NCI-H1105 (cell line): ENCODE measurements at places on chromosomes 1 and 21.

GRCh38 chr1:246254854-246255253 lies 252.2 kb downstream of the SMYD3 start:
- DNase-seq: no peak

DNA sequence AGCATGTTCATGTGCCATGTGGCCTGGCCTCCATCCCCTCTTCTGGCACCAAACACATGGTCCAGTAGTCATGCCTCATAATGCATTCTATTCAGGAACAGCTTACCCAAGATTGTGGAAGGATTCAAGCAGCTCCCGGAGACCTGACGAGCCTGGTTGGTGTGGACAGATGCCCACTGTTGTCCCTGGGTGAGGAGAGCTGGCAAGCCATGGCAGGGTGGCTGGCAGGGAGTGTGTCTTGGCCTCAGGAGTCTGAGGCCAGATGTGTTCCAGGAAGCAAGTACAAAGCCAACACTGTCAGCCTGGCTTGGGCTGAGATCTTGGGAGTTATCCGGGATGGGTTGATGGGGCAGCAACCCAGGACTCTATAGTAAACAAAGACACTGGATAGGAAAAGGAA lies 7.3 kb upstream of the FABP3 start:
- DNase-seq: no peak

DNA sequence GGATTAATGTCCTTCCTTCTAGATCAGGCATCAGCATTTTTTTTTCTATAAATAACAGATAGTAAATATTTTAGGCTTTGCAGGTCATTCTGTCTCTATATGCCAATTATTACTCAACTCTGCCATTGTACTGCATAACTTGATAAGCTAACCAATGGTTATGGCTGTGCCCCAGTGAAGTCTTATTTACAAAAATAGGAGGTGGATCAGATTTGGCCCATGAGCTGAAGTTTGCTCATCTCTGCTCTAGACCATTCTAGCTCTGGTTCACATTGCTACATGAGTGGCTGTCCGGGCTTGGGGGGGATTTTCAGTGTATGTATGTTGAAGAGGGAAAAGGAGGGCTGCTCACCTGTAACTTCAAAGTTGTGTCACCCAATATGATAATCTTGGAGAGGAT lies 10.1 kb downstream of the RAB7B start:
- no peak for DNase-seq

- DNase-seq: no peak
These were observed 6.5 kb upstream of the FGGY start for GRCh38 chr1:59290193-59290949.

DNA sequence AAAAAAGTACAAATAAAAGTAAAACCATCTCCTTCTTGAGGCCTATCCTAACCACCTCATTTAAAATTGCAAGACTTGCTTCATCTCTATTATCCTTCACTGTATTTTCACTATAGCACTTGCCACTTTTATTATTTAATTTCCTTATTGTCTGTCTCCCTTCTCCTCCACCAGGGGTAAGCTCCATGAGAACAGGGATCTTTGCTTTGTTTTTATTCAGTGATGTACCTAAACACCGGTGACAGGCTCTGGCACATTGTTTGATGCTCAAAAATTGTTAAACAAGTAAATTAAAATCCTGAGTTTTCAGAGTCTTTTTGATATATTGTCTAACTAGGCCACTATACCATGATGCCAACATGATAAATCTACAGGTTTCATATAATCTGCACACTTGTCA lies 17.2 kb upstream of the SPEN start:
- DNase-seq: no peak

- DNase-seq: no peak
These were observed 79.0 kb upstream of the SYT6 start for GRCh38 chr1:114232691-114233090.

GRCh38 chr1:96979304-96980268 lies 258.0 kb downstream of the PTBP2 start:
- DNase-seq: peak; percentile 88

GRCh38 chr1:10510520-10511493 lies 36.1 kb downstream of the PEX14 start:
- DNase-seq: no peak

GRCh38 chr1:26771643-26772321 lies 16.0 kb upstream of the PIGV start:
- DNase-seq: no peak

GRCh38 chr21:26782331-26782730 lies 62.9 kb downstream of the ADAMTS1 start:
- DNase-seq: no peak

GRCh38 chr1:50661626-50662025 lies 238.4 kb upstream of the DMRTA2 start:
- no peak for DNase-seq

DNA sequence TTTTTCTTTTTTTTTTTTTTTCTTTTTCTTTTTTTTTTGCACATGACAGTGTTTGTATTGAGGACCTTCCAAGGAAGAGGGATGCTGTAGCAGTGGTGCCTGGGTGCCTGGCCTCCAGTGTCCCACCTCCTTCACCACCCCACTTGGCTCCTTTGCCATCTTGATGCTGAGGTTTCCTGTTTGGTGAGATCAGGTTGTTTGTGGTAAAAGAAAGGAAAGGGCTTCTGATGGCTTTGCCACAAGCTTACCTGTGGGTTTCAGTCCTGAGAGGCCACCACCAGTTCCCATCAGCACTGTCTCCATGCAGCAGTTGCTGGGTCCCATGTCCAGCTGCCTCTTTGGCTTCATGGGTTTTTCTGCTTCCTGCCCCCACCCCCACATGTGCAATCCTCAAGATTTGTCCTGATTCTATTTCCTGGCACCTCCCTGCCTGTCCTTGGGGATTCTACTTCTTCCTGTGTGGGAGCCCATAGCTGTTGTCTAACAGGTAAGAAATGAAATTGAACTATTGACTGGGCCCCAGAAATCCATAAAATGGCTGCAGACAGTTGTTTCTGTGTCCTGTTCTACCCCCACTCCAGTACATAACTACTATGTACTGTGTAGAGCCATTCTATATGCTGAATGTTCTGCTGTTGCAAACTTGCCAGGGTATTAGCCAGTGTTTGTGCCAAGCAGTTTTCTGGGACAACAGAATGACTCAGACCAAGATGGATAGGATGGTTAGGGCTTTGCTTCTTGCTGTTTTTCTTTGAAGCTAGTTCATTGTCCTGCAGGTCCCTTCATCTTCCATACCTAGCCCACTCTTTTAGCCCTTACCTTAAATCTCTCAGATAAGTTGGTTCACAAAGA lies 4.2 kb upstream of the CCDC28B start:
- DNase-seq: no peak

DNA sequence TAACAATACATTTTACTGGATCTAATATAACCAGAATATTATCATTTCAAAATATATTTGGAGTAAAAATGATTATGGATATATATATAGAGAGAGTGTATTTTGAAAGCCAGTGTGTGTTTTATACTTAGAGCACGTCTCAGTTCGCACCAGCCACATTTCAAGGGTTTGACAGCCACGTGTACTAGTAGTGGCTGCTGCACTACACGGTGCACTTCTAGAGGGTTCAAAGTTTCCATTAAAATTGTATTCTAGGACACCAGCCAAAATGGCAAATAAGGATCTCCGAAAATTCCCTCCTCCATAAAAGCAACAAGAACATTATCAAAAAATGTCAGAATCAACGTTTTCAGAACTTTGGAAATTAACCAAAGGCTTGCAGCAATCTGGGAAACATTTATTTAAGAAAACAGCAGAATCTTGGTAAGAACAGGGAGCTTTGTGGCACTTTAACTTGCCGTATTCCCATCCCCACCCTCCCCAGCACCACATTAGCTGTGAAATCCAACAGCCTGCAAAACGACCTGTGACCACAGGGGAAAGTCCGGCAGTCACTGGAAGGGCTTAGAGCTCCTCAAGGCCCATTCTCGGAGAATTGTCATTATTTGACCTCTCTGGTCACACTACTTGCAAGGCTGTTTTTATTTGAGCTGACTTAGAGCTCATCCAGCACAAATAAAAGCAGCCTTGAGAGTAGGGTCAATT lies 33.5 kb upstream of the MRPS6 start:
- no peak for DNase-seq

GRCh38 chr1:199550199-199551065 lies 477.1 kb upstream of the NR5A2 start:
- no peak for DNase-seq

DNA sequence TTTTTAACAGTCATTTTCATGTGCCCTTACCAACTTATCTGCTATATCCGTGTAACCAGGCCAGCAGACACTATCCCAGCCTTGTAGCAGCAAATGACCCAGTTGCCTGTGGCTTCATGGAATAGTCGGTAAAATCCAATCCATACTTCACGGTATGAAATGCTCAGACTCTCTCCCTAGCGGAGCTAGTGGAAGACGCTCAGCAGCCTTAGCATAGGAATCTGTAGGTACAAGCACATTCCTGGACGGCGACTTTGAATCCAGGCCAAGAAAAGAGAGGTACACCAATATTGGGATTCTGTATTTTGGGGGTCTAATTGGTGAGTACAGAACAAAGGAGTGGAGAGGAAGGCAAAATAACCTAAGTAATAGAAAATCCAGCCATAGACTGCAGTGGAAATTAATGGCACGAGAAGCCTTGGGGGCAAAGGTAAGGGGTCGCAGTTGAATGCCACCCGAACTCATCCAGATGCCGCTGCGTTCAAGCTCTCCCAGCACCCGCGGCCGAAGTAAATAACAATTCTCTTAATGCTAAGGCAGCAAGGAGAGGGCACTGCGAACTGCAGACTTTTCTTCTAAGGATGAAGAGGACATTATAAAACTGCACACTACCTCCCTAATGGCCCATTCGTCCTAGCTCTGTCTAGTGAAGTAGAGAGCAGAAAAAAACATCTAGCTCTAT lies 17.7 kb upstream of the TBX15 start:
- no peak for DNase-seq

DNA sequence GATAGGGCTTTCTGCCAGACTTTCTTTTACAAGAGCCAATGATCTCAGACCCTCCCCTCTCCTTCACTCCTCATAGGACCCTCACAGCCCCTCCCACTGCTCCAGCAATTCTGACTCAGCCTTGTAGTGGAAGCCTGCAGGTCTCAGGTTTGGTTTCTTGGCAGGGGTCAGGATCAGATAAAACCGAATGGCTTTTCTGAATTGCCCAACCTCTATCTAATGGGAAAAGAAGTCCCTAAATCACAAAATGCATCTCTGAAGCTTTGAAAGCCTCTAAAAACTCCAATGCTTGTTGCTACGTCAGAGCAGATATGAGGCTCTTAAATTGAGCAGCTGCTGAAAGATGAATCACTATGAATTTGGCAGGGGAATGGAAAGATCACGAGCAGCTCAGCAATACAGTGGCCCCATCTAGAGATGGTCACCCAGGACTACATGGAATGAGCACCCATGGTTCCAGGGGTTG lies 74.5 kb downstream of the NID1 start:
- no peak for DNase-seq

- DNase-seq: no peak
These were observed 97.6 kb upstream of the DYNLT5 start for GRCh38 chr1:66654643-66655042.

DNA sequence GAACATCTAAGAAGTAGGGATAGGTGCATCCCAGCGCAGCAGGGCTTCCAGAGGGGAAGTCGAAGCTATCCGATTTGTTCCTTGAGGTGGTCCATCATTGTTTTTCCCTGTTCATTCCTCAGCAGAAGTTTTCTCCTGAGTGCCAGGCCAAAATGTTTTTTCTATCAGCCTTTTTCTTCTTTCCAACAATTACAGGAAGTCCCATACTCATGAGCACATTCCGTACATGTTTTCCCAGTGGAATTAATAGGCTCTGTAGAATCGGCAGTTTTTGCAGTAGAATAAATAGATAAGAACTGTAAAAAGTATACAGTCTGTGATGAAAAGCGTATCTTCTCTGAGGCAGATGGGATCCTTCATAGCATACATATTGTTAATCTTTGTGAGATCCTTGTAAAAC lies 24.8 kb downstream of the CD101 start:
- DNase-seq: no peak

DNA sequence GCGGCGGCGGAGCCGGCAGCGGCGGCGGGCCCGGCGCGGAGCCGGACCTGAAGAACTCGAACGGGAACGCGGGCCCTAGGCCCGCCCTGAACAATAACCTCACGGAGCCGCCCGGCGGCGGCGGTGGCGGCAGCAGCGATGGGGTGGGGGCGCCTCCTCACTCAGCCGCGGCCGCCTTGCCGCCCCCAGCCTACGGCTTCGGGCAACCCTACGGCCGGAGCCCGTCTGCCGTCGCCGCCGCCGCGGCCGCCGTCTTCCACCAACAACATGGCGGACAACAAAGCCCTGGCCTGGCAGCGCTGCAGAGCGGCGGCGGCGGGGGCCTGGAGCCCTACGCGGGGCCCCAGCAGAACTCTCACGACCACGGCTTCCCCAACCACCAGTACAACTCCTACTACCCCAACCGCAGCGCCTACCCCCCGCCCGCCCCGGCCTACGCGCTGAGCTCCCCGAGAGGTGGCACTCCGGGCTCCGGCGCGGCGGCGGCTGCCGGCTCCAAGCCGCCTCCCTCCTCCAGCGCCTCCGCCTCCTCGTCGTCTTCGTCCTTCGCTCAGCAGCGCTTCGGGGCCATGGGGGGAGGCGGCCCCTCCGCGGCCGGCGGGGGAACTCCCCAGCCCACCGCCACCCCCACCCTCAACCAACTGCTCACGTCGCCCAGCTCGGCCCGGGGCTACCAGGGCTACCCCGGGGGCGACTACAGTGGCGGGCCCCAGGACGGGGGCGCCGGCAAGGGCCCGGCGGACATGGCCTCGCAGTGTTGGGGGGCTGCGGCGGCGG lies 1.0 kb downstream of the ARID1A start:
- no peak for DNase-seq

GRCh38 chr1:6163191-6163972 lies 16.7 kb downstream of the CHD5 start:
- no peak for DNase-seq

DNA sequence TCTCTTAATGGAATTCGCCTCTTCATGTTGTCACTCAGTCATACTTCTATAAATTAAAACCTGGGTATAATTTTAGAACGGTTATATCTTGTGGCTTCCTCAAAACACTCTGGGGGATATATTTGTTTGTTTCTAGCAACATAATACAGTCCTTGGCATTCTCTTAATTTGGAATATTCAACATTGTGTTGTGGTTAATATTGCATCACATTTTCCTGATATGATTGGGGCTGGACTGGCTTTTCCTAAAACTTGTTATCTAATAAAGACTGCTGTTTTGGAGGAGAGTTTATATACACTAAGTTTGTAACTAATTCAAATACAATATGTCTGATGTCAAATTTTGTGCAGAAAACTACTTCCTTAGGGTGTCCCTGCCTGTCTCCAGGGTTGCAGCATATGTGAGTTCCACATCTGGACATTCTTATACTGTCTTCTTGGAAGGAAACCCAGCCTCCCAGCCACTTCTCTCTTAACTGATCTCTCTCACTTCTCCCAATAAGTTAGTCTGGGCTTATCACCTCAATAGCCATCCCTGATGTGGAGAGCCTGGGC lies 892.6 kb downstream of the MRPL39 start:
- DNase-seq: no peak

GRCh38 chr1:221171768-221172167 lies 292.5 kb downstream of the HLX start:
- no peak for DNase-seq

- no peak for DNase-seq
These were observed 21.3 kb downstream of the A3GALT2 start for GRCh38 chr1:33299461-33300155.
